OCI-LY7 (cell line): ENCODE measurements at places on chromosomes 11 and 22.
A peak's percentile ranks its signal among the peaks of the same experiment; 100 is the strongest.

- DNase-seq = no peak
Observed at GRCh38 chr11:128604723-128605122, 17.4 kb upstream of the ETS1 start.

- no peak for DNase-seq
Observed at GRCh38 chr22:19330865-19331418, 39.4 kb upstream of the CLTCL1 start.

DNA sequence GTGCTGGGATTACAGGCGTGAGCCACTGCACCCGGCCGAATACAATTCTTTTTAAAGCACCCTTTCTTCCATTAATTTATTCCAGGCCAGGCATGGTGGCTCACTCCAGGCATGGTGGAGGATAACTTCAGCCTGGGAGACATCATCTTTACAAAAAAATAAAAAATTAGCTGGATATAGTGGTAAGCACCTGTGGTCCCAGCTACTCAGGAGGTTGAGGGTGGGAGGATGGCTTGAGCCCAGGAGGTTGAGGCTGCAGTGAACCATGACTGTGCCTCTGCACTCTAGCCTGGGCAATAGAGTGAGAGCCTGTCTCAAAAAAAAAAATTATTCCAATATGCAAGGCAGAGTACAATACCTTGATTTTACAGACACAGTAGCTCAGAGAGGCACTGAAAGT, 11.4 kb downstream of the TAGLN start:
- no peak for DNase-seq

- DNase-seq = no peak
Observed at GRCh38 chr11:88428959-88429358, 91.4 kb upstream of the CTSC start.

DNA sequence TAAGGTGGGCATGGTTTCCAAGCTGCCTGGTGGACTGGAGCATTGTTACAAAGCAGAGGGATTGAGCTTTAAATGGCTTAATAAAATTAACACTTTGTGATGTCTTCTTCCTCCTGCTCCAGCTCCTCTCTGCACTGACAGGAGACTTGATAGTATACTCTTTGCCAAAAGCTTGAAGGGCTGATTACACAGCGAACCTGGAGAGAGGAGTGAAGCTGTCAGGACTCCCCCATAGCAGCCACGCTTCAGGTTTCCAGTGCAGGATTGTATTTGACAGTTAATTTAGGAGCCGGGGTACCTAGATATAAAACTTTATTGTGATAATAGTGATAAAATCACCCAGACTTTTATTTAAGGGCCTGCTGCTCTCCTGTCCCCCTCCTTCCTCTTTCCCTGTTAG, 50.0 kb downstream of the TRIM44 start:
- DNase-seq = no peak

DNA sequence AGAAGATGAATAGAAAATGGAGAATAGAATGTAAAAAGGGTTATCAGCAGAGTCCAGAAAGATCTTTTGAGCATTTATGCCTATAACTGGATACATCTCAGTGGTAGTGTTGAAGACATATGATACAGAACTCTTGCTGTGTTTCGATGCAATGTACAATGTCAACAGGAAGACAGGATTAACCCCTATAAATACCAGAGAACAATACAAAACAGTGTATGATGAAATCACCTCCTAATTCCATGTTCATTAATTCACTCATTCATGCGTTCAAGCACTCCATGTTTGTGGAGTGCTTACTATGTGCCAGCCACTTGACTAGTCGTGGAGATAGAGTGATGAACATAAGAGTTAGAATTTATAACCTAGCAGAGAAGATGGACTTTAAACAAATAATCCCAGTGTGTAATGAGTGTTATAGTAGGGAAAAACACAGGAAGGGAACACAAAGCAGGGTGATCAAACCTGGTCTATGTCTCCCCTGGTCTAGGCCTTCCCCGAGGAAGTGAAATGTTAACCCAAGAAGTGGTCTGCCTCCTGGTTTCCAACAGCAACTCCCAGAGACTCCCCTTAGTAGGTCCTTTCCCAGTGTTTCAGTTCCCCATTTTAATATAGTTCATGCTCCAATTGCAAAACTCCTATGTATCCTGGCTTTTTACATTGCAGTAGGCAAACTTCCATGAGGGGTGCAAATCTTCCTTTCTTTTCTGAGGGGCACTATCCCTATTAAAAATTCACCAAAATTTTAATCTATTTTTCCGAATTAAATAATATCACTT, 9.1 kb upstream of the SESN3 start:
- no peak for DNase-seq

DNA sequence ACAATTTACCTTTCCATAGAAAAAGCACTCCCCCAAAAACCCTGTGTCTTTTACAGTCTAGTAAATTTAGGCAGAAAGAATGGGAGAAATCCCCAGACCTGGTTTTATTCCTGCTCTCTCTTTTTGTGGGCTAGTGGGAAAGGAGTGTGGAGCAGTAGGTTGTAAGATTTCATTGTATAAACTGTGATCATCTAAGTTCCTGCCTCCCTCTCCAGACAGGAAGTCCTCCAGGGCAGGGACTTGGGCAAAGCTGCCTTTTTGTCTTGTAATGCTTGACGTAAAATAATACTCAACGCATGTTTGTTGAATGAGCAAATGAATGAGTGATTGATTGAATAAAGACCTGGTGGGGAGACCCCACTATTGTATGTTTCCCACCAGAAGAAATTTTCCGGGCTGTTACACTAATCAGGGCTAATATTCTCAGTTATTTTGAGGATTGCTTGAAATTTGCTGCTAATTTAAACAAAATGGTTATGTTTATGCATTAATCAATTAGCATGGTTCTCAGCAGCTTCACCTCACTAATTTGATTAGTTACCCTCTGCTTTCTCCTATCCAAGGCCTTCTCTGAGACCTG, 36.3 kb downstream of the CSNK2A3 start:
- DNase-seq = no peak

DNA sequence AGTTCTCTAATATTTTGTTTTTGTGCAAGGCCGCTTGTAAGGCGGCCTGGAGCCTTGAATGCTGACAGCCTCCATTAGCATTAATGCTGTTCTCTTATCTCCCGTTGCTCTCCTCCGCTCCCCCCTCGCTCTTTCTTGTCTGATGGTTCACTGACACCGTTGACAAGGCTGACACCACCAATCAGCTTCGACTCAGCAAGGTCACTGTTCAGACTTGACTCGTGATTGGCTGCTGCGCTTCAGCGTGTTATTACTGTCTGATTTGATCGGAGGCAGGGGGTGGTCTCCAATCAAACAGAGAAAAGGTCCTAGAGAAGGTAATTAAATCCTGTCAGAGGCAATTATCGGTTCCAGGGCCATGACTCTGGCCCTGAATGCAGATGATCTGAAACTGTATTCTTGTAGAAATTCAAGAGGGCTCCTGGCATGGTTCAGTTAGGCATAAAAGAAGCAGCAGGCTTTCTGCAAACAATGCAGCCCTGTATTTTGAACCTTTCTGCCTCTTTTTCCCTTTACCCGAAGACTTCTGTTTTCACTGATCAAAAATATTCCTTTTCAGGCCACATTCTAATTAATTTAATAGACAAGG, 49.3 kb upstream of the MPPED2 start:
- no peak for DNase-seq

- DNase-seq = no peak
Observed at GRCh38 chr11:96227244-96227643, 115.8 kb downstream of the MAML2 start.

GRCh38 chr11:99505316-99505715, 484.6 kb downstream of the CNTN5 start:
- no peak for DNase-seq

DNA sequence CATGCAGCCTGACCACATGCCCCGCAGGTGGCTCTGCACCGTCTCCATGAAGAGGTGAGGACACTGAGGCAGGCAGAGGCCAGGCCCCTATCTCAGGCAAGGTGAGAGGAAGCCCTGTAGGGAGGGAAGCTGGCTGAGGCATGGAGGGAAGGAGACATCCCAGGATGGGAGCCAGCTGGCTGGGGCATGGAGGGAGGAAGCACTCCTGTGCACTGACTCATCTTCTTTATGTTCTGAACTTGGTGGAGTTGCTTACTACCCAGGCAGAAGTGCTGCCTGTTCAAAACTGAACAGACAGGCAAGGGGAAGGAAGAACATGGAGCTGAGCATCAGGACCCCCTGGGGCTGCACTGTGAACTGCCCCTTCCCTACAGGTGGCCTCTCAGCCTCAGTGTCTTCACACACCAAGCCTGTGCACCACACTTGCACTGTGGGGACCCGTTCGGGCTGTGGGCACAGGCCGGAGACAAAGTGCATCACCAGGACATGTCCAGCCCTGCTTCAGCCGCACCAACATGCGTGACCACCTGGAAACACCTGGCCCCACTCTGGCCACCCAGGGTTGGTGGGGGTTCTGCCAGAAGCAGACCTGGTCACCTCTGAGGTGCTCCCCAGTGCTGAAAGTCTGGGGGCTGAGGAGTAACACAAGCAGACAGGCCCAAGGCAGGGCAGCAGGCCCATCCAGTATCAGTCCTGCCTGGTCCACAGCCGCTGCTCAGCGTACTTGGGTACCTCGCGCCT, 55.5 kb downstream of the DGCR2 start:
- DNase-seq = no peak

GRCh38 chr11:35308157-35308556, 111.2 kb downstream of the SLC1A2 start:
- DNase-seq = no peak

DNA sequence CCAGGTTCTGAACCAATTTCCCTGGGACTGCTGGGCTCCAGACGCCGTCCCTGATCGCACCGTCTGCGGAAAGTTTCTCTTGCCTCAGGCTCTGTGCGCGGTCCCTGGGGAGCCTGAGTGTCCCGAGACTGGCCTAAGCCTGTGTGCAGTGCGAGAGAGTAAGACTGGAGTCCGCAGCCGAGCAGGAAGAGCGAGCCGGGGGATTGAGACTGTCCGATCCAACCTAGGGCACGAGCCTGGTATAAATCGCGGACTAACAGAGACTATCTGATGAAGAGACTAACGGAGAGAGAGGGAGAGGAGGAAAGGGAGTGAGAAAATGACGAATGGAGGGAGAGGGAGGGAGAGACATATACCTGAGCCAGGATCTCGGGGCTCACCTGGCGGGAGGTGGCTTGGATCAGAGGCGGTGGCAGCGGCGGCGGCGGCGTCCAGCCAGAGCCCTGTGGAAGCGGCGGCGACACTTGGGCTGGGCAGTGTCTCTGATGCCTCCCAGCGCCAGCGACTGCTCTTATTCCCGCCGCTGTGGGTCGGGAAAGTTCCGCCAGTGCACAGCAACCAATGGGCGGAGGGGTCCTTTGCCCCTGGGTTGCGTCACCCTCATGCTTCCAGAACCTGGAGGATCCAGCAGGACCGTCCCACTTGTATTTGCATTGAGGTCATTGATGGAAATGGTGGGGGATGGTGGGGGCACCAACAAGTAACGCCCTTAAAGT, at the start of gene CALCA:
CALCA (minus strand) TSS at position 487 of the 716 bp plus-strand sequence. CDS start 1,159 bp downstream, outside the sequence.
- DNase-seq = no peak

- no peak for DNase-seq
Observed at GRCh38 chr22:30457981-30458380, 13.8 kb downstream of the SEC14L3 start.

- no peak for DNase-seq
Observed at GRCh38 chr11:35375332-35376117, 43.8 kb downstream of the SLC1A2 start.

- DNase-seq = no peak
Observed at GRCh38 chr11:128516886-128517285, 70.5 kb downstream of the ETS1 start.

GRCh38 chr11:27968461-27968860, 139.5 kb downstream of the KIF18A start:
- DNase-seq = no peak

DNA sequence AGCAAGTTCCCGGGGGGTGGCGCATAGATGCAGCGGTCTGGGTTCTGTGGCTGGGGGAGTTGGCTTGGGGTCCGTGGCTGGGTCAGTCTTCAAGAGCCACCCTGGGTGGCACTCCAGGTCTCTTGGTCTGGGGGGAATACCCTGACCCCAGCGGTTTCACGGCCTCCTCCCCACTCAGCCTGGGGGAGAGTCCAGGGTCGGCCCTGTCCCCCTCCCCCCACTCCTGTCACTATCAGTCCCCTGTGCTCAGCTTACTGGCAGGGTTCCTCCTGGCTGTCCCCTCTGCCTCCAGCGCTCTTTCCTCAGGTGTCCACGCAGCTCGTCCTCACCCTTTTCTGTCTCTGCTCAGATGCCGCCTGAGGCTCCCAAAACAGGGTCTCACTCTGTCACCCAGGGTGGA, 68.5 kb upstream of the PARVG start:
- DNase-seq = no peak

DNA sequence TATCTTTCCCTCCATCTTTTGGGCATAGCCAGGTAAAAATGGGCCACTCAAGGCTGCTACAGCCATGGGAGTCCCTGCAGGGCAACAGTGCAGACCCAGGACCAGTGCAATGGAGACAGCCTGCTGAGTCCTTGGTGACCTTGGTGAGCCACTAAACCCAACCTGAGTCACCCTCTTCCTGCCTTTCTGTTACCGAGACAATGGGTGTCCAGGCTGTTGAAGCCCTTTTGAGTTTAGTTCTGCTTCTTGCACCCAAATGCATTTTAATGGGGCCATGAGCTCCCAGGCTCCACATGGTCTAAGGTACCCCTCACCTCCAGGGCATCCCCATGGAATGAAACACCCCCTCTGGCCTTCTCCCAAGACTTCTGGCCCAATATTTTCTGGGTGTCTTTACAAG, 874 bp upstream of the PLAAT4 start:
- no peak for DNase-seq

DNA sequence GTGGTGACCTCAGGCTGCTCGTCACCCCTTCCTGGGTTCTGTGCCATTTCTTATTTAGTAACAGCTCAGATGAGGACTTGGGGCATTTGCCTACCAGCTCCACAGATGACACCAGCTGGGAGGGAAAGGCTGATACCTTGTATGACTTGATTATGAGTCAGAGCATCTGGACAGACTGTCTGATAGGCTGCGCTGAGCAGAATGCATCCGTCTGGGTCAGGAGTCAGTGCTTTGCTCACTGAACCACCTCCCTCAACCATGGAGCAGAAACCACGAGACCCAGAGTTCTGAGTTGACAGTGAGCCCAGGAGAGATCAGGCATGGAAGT, 6.8 kb downstream of the ST14 start:
- DNase-seq = peak; percentile 92

DNA sequence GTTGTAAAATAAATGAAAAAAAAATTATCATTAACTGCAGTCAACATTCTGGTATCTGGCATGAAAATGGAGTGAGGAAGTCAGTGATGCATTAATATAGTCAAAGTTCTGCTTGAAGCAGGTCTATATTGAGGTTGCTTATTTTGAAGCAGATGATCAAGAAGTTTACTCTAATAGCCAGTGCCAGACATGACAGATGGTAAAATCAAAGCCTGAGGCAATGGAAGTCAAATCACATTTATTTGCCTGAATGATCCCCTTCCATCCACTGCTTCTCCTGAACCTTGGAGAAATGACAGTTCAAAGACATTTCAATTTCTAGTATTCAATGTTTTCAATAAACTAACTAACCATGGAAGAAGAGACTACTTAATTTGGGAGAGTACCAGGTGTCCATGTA, 430.0 kb downstream of the FAM181B start:
- DNase-seq = no peak

DNA sequence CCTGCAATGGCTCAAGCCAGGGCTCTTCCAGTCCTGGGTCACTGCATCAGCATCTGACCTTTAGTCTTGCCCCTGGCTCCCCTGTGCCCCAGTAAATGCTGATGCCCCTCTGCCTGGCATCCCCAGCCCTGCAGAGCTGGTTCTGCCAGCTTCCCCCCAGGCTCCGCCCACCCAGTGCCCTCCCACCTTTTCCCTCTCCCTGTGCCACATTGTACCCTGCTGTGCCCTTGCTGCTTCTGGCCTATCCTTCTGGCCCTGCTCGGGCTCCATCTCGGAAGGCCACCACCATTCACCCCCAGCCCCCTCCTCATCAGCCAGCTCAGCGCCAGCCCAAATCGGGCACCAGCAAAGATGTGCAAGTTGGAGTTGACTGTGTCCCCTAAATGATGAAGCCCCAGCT, 7.4 kb downstream of the CAPN5 start:
- no peak for DNase-seq
